ENCODE measurements at places on chromosomes 11 and 22.
A peak's percentile ranks its signal among the peaks of the same experiment; 100 is the strongest.

DNA sequence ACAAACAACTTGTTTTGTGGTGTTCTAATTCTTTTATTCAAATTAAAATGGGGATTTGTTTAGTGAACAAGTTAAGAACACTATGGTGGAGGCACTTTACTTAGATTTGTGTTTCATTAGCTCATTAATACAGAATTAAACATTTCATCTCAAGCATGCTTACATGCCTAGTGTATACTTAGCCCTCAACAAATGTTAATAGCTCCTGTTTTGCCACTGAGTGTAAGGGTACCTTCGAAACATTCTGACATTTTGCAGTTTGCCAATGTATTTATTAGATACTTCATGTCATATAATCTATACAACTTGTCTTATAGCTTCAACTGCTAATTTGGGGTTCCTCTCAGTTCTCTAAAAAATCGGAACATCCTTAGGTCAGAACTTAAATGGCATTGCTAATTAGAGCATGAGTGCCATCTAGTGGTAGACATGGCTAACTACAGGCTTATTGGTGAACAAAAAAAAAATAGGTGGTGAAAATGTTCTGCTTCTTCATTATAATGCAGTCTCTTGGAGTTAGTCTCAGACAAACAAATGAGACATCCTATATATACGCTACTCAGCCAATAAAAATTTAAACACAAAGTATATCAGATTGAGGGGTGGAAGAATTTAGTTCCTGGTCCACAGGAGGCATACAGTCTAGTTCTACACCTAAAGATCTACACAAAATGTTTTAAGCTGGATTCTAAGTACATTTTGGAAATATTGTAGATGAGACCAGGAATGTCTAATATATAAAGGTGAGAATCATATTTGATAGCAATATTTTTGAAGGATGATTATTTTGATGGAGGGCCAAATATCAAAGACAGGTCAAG lies 4.9 kb upstream of the CNTN5 start:
- peak; percentile 5 for DNase-seq

DNA sequence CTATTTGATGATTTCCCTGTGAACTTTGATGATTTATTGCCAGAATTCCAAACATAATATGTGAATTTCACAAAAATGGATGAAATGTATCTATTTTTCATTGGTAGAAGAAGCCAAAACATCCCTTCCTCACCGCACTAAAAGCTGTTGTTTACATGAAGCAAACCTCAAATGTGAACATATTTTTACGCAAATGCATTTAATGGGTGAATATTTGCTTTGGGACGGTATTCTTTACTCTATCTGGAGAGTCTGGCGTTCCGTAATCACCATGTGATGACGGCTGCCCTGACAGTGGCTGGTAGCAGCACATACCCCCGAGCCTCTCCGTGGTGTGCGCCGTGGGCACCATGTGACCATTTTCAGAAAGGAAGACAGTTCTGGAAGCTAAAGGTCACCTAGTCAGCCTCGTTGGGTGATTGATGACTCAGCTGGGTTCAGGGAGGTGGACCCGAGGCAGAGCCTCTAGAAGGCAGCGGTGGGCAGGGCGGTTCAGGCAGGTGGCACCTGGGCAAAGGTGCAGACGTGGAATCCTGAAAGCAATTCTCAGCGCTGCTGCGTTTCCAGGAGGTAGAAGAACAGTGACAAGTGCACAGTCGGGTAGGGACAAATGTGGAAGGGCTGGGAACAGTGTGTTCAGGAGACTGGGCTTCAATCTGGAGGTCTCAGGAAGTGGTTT lies 45.3 kb downstream of the PPARA start:
- DNase-seq = no peak

GRCh38 chr11:103927535-103927934 lies 108.9 kb upstream of the DDI1 start:
- no peak for DNase-seq

- peak; percentile 63 for DNase-seq
These were observed 4.5 kb upstream of the TIMP3 start for GRCh38 chr22:32796865-32797573.

GRCh38 chr11:35042224-35042623 lies 96.7 kb upstream of the CD44 start:
- no peak for DNase-seq
